ENCODE measurements at places on chromosomes 2 and 18.

DNA sequence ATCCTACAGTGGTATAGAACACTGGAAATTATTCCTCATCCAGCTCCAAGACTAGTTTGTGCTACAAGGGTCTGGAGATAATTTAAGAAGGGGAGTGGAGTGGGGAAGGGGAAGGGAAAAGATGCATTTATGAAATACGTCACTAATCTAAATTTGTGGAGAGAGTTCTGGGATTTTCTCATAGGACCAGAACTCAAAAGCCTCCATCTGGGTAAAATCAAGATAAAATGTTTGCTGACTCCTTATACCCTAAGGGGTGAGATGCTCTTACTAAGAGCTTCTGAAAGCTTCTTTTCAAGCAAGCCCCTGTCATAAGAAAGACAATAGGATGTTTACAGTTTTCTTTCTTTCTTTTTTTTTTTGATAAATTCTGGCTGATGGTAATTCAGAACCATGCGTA, 88.5 kb upstream of the RBMS1 start:
- DNase-seq: no peak

- no peak for DNase-seq
Measured at GRCh38 chr2:196974970-196975369, 48.5 kb upstream of the PGAP1 start.

GRCh38 chr18:30595942-30596341, 446.6 kb downstream of the DSC3 start:
- no peak for DNase-seq

GRCh38 chr18:74496508-74497323, 553 bp downstream of the CNDP2 start:
- no peak for DNase-seq

- DNase-seq: no peak
Measured at GRCh38 chr18:6997808-6998207, 119.8 kb downstream of the LAMA1 start.

GRCh38 chr2:219405451-219405850, 12.7 kb upstream of the DES start:
- DNase-seq: no peak

- no peak for DNase-seq
Measured at GRCh38 chr2:237693291-237693994, 66.1 kb downstream of the LRRFIP1 start.

Data from nucleus accumbens (tissue), 56 donors.